ENCODE measurements at places on chromosomes 6 and 20.

GRCh38 chr20:44404204-44405181 is 49.0 kb downstream of the HNF4A start:
- DNase-seq: no peak

- no peak for DNase-seq
Measured at GRCh38 chr6:70124882-70125545, 177.9 kb downstream of the COL9A1 start.

DNA sequence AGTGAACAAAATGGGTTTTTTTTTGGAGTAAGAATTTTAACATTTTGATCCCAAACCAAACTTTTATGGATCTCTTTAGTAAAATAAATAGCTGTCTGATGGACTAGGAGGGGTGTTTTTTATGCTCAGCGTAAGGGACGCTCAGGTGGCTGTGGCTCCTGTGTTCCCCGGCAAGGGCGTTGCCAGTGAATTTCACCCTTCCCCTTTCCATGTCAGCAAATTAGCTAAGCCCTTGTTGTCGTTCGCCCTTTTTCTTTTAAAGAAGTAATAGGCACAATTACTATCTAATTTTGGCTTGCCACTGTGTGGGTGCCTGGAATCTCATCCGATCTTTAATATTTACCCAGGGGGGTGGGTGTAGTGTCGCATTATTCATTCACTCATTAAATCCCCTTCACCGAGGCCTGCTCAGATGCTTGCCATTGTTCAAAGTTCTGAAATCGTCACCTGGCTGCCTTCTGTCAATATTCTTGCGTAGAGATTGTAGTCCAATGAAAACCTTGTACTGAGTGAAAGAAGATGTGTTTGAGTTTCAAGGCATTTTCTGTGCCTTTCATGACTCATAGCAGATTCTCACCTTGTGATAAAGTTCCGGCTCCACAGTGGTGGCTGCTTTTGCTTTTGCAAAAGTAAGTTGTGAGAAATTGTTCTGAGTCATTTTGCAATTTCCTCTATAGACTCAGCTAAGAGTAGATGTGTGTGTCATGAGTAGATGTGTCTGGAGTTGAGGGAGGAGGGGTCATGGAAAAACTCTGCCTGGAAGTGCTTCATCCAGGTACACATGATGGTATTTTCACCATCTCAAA is 40.0 kb upstream of the CLDN20 start:
- DNase-seq: peak; percentile 62

DNA sequence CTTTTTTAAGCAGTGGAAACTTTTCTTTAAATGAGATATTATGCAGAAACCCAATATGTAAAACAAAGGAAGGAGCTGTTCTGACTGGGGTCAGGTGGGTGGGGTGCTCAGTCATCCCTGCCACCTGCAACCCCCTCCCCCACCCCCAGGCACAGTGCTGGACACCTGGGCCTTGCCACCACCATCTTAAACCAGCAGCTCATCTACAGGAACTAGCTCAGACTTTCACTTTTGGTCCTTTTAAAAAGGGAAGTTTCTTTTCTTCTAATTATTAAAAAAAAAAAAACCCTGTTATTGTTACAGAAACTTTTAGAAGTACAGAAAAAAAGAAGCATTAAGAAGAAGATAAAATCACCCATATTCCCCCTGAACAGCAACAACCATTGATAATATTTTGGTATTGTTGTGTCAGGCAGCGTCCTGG is 37.1 kb downstream of the PPP1R16B start:
- DNase-seq: peak; percentile 82

- no peak for DNase-seq
Measured at GRCh38 chr6:169397684-169398083, 144.0 kb upstream of the THBS2 start.

DNA sequence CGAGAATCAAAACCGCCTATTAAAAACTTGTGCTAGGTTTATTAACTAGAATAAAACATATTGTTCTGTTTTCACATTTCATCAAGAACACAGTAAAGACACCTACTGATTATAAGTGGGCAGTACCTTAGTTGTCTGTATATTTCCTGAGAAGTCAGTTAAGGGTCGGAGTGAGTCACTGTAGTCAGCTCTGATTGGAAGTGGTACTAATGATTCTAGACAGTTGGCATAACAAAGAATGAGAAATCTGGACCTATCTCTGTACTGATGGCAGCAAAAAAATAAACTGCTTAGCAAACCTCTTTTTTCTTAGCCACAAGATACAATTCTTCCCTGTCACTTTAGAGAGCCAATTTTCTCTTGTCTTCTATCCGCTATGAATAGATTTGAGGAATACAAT is 387.3 kb upstream of the ADGRB3 start:
- DNase-seq: no peak

GRCh38 chr6:2843138-2843740 is 1.6 kb upstream of the SERPINB1 start:
- no peak for DNase-seq

DNA sequence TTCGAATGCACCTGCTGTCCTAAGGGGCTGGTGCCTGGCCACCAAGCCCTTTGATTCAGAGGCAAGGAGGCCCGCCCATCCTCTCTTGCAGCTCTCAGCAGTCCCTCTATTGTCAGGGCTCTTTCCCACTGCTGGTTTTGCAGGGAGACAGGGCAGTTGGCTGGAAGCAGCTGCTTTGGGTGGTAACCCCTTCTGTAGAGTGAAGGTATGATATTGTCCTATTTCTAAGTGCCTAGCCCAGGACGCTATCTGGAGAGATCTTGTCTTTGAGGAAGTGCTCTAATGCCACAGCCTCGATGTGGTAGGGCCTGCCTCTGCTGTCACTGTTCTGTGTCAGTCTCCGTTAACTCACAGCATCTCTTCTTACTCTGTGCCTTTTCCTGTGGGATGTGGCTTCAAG is 5.6 kb downstream of the PLCG1 start:
- no peak for DNase-seq

- DNase-seq: no peak
Measured at GRCh38 chr6:22755605-22756004, 186.2 kb downstream of the HDGFL1 start.

GRCh38 chr6:112787371-112787770 is 440.2 kb downstream of the RFPL4B start:
- DNase-seq: no peak

DNA sequence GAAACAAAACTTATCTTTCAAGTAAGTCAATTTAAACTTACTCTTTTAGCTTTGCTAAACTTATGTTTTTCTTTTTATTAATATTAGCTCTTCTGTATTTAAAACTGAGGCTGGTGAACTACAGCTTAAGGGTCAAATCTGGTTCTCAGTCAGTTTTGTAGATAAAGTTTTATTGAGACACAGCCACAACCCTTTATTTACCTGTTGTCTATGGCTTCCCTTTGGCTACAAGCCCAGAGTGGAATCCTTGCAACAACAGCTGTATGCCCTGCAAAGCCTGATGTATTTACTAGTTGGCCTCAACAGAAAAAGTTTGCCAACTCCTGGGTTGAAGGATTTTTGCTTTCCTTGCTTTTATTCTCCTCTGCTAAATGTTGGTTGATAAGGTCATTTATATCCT is 491.4 kb upstream of the RNF217 start:
- DNase-seq: no peak
